GM12891 (cell line): ENCODE measurements at places on chromosomes 2 and 18.

GRCh38 chr2:221468317-221468716 is 103.8 kb downstream of the EPHA4 start:
- no peak for DNase-seq

DNA sequence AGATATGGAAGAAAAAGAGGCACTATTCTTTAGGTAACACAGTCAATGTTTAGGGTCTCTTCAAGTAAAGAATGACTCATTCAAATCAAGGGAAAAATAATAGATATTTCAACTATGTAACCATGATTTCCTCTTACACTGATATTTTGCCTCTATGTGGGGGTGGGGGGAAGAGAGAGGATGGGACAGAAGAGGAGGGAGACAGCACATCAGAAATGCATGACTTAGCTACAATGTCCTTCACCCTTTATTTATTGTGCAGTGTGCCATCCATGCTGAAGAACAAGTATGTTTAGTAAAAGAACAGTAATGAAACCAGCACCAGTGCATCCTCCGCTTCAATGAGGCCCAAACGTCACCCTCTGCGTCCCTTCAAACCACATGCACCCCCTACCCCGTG is 204.8 kb downstream of the HDAC4 start:
- DNase-seq, result no peak

DNA sequence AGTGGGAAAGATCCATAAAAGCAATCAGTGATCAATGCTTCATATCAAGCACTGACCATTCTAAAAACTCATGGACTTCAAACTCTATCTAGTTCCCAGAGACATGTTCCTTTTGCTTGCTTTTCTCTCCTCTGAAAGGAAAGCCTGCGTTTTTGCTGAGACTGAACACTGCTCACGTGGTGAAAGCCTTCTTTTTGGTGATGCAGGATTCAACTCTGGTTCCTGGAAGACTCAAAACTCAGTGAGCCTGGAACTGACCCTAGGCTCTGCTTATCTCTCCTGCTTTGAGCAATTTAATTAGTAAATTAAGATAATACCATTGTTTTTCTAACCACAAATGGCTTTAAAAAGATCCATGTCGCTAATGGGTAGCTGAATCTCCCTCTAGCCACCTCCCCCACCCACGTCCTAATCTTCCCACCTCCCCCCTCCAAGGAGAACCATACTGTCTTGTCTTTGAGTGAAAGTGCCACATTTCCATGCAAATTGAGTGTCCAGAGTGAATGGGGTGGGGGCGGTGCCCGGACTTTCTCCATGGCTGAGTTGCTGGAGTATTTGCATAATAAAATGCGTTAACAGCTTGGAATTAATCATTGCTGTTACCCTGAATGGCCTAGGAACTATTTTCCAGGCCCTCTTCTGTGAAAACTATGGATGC is 130.5 kb downstream of the BCL11A start:
- no peak for DNase-seq

DNA sequence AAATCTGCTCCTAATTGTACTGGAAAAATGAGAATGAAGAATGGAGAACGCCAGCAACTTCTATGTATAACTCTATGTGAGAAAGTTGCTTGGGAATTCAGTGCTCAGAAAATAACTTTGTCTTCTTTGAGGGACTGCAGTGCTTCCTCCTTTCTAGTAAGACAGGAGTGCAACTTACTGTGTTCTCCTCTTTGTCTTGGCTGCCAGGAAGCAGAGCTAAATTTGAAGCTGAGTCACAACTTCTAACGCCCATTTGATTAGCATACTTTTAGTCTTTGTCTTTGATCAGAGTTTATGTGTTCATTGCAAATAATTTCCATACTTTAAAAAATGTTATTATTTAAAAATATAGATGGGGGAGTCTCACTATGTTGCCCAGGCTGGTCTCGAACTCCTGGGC is 6.6 kb downstream of the ARHGAP25 start:
- DNase-seq, result no peak

- DNase-seq, result no peak
Measured at GRCh38 chr2:234988491-234988890, 36.7 kb downstream of the SH3BP4 start.

GRCh38 chr2:30398084-30398873 is 48.8 kb upstream of the LCLAT1 start:
- DNase-seq, result no peak

- DNase-seq, result no peak
Measured at GRCh38 chr18:59870623-59871130, 29.1 kb upstream of the PMAIP1 start.

GRCh38 chr18:63808125-63808524 is 32.9 kb downstream of the SERPINB7 start:
- no peak for DNase-seq

DNA sequence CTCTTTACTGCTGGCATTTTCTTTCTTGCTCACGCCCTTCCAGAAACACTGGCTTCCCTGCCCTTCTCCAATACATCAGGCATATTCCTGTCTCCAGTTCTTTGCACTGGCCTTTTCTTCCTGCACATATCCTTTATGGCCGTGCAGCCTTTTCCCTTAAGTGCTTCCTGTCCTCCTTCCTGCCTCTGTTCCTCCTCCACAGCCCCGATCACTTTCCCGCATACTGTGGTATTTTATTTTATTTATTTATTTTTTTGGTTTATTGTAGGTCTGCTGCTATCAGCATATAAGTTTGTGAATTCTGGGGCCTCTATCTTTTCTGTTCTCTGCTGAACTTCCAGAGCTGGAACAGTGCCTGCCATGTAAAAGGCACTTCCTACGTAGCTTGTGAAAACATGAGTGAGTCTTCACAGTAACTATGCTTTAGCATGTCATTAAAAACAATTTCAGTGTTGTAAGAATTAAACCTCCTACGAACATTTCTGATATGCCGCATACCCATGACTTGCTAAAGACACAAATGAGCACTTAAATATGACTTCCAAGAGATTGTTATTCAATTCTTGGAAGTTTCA is 289.1 kb downstream of the TRIB2 start:
- no peak for DNase-seq

DNA sequence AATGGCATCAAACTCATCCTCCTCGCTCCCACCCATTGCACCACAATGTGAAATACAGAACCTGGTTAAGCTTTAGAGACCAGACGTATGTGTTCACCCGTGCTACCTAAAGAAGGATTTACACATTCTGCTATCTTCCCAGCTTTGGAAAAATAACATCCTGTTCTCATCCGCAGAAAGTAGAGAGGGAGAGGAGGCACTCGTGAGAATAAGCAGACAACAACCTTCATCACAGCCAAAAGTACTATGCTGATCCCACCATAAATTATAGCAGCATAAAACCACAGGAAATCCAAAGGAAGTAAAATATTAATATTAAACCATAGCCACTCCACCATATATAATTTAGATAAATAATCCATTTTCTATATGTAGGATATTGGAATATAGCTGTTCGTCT is 111.7 kb upstream of the NRP2 start:
- no peak for DNase-seq

- DNase-seq, result no peak
Measured at GRCh38 chr2:107529146-107529545, 297.5 kb upstream of the RGPD4 start.

DNA sequence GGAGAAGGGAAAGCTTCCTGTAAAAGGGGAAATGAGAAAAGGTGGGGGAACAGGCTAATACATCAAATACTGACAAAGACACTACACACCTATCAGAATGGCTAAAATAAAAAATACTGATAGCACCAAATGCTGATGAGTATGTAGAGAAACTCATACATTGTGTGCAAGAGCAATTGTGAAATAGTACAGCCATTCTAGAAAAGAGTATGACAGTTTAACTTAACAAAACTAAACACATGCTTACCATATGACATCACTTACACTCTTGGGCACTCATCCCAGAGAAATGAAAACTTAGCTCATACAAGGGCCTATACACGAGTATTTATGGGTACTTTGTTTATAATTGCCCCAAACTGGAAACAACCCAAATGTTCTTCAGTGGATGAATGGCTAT is 53.4 kb downstream of the ZNF638 start:
- DNase-seq, result no peak

DNA sequence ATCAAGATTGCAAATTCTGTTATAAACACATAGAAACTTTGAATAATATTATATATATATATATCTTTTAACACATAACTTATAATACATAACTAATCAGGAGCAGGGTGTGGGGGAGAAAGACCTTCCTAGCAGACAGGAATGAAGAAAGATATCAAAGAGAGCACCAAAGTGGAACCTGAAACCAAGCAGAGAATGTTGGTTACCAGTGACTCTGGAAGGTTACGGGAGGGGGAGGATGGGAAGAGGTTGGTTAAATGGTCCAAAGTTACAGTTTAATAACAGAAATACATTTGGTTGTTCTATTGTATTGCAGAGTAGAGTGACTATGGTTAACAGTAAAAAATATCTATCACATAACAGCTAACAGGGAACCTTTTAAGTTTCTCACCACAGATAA is 366.7 kb downstream of the LRRTM4 start:
- no peak for DNase-seq

DNA sequence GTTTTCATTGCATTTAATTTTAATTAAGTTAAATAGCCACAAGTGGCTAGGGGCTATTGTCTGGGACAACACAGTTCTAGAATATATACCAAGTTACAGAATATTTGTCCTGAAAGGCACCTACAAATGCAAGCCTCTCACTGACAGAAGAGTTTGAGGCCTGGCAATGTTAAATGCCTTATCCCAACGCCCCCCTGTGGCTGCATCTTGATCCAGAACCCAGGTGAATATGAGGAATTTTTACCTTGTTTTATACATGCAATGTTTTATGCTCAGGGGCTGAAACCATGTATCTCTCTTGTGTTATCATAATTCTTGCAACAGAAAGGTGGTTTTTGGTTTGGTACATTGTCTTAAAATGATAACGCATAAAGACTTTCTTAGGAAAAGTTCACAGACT is 71.8 kb upstream of the SEC11C start:
- DNase-seq, result no peak

- no peak for DNase-seq
Measured at GRCh38 chr2:26216587-26216986, 27.8 kb downstream of the HADHA start.

DNA sequence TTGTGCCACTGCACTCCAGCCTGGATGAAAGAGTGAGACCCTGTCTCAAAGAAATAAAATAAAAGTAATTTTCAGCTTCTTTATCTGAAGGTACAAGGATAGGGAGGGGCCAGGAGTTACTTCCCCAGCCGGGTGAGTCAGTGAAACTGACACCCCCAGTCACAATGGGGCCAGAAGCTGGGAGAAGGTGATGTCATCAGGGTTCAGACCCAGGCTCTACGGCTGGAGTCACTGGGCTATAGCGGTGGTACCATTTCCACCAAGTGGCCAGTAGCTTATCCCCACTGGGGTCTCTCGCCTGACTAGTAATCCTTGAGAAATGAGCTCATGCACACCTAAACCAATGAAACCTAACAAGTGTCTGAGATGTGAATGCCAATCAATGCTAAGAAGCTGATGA is 107.9 kb downstream of the ALPK2 start:
- DNase-seq, result no peak

DNA sequence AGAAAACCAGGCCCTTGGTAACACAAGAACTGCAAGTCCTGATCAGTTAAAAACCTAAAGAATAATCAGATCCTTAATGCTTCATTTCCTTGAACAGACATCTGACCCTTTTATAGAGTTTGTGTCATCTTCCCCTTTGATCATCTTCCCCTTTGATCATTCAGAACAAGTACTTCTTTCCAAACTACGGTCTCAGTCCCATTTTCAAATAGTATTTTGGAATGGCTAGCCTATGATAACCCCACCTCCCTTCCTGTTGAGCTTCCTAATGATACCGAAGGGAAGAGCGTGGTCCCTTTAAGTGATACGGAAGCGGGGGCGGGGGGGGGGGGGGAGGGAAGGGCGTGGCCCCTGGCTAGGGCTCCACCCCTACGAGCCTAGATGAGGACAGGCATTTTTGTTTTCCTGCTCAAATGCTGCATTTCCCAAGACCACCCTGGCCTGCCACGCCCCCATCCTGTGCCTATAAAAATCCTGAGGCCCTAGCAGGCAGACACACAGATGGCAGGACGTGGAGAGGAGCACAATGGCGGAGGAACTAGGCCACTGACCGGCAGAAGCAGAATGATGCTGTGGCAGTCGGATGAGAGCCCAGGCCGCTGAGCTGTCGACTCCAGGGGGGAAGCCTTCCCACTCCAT is 24.1 kb upstream of the CHRNA1 start:
- no peak for DNase-seq

GRCh38 chr18:61459896-61460648 is 126.8 kb downstream of the CDH20 start:
- DNase-seq, result no peak

DNA sequence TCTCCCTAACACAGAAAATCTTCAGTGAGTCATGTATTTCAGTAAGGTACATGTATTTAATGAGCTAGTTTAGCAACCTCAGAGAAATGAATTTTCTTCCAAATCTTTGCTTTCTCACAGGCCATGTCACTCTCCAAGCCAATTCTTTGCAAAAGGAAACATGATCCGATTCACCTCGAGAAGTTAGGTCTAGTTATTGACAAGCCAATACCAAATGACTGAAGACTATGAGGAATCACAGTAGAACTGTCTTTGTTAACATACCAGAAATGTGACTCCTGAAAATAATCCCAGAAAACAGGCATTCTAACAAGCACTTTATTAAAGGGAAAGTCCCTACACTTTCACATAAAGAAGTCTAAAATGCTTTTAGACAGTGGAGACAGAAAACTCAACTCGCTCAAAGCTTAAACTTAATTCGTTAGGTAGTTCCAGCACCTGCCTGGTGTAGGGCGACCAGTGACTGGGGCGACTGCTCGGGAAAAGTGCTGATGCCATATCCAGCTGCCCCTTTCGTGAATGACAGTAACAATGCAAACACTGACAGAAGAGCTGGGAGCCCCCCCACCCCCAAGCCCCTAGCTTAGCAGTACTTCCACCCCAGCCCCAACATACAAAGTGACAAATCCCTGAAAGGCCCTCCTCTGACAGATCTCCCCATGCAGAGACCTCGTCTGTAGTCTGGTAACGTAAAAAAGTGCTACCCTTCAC is 1.8 kb downstream of the MEMO1 start:
- DNase-seq, result no peak

DNA sequence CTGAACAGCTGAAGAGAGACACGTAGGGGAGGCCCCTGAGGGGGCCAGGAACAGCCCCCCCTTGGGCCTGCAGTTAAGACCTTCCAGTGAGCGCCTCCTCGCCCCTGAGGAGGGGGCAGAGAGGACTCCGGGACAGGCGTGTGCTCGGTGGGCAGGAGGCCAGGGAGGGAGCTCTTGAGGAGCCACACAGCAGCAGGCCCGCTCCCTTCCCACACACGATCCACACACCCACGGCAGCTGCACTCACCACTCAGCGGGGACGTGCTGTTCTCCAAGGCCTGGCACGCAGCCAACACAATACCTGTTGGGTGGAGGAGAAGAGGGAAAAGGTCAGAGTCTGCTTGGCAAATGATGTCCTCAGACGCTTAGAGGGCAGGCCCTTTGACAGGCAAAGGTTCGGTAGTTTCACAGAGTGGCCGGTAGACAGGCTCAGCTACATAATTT is 39.0 kb downstream of the TGFA start:
- DNase-seq, result no peak

DNA sequence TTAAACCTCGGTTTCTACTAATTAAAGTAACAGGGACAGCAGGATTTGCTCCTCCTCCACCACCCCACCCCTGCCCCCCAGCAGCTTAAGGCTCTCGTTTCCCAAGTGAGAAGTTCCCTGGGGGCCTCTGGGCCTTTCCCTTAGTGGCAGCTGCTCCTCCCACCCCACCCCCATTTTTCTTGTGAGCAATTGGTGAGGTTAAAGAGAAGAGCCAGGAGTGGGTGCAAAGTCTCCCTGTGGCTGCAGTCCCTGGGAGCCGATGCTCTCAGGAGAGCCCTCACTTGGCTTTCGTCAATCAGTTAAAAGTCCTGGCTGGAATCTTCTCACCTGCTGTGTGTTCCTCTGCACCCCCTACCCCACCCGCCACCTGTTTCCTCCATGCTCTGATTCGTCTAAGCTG is 48.7 kb upstream of the AGAP1 start:
- no peak for DNase-seq

- no peak for DNase-seq
Measured at GRCh38 chr2:171490577-171490976, 31.7 kb upstream of the CYBRD1 start.
